ENCODE measurements at places on chromosomes 13 and 19.
A peak's percentile ranks its signal among the peaks of the same experiment; 100 is the strongest.

DNA sequence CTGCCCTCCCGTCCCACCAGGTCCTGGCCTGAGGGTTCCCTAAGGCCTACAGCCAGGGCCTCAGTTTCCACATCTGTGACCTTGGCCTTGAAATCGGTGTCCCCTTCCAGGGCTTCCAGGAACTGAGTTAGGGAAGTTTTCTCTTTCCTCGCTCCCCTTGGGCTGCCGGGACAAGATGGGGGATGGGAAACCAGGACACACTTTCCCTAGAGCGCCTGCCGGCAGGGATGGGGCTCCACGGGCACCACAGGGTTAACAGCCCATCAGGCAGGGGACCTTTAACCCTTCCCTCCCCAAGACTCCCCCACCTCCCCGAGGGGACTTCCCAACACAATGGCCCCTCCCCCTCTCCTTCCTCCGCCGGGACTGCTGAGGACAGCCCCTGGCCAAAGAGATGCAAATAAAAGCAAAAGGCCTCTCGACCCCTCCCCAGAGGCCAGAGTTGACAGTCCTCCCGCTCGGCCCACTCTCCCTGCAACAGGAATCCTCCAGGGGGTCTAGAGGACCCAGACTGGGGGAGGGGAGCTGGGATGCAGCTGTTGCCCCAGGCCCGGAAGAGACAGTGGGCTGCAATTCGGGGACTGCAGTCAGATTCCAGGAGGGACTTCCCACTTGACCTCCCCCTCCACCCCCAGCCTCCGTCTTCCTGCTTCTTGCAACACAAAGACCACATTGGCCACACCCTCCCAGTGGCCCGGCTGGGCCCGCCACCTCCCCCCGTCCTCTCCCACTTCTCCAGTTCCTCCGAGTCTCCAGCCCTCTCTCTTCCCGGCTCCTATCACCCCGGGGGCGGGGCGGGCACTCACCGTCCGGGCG is 3.4 kb downstream of the BBC3 start:
- peak; percentile 58 for ATAC-seq

DNA sequence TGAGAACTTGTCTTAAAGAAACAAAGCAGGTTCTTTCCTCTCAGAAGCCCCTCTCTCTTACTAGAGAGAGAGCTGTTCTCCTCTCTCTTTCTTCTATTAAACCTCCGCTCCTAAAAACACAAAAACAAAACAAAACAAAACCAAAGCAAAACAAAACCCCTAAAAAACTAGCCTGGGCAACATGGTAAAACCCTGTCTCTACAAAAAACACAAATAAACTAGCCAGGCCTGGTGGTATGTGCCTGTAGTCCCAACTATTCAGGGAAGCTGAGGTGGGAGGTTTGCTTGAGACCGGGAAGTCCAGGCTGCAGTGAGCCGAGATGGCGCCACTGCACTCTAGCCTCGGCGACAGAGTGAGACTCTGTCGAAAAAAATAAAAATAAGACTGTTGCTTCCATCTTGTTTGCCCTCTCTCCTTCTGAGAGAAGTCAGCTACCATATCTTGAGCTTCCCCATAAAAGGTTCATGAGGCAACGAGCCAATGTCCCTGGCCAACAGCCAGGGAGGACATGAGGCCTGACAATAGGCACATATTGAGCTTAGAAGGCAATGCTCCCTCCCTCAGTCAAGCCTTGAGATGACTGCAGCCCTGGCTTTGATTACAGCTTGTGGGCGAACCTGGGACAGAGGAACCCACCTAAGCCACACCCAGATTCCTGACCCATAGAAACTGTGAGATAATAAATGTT is 17.5 kb upstream of the FLT3 start:
- ATAC-seq: no peak

GRCh38 chr19:41566001-41566400 is 10.0 kb upstream of the CEACAM21 start:
- no peak for ATAC-seq

DNA sequence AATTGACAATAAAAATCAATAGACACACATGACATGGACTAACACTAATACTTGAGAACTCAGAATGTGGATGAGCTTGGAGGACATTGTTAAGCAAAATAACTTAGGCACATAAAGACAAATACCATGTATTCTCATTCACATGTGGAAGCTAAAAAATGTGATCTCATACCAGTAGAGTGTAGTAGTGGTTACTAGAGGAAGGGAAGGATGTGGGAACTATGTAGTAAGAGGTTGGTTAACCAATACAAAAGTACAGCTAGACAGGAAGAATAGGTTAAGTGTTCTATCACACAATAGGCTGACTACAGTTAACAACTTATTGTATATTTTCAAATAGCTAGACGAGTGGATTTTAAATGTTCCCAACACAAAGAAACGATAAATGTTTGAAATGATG is 415.8 kb upstream of the KLF12 start:
- ATAC-seq: no peak

DNA sequence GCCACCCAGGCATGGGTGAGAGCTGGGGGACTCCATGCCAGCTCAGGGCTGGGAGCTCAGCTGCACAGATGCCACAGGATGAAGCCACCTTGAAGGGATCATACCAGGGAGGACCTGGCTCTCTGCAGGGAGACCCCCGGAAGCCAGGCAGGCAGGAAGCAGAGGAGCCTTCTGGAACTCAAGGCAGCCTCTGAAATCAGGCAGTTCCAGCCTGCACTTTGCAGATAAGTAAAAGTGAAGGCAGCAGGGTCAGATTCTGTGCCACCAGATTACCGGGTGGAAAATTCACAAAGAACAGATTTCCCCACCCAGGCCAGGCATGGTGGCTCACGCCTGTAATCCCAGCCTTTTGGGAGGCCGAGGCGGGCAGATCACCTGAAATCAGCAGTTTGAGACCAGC is 2.5 kb downstream of the TMEM259 start:
- no peak for ATAC-seq

DNA sequence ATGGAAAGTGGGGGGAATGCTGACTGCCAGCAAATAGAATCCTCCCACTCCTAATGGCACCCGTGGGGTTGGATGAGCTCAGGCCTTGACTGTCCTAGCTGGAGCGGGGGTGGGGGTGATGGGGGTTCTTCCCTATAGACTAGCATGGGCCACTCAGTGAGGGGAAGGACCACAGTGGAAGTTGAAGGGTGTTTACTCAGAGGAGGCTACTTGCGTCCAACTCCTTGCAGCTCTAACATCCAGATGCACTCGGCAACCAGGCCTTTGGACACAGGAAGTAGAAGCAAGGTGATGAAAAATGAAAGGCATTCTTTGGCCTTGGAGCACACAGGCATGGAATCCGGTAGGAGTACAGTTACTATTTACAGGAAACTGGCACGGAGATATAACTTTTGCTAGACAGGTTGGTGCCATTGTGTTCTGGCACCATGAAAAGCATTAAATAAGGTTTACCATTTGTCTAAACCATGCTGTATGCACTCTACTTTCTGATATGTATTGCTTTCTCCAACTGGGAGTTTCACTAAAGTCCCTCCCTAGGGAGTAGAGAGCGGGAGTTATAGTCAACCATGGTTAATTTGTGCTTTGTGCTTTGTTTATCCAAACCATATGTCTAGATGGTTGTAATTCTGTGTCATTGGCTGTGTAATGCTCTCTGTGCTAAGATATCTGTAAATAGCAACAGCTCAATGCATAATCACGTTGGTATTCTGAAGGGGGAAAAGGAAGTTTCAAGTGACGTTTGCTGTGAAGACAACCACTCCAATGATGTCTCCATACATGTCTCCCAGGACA is 125.3 kb downstream of the TSHZ3 start:
- ATAC-seq: no peak

DNA sequence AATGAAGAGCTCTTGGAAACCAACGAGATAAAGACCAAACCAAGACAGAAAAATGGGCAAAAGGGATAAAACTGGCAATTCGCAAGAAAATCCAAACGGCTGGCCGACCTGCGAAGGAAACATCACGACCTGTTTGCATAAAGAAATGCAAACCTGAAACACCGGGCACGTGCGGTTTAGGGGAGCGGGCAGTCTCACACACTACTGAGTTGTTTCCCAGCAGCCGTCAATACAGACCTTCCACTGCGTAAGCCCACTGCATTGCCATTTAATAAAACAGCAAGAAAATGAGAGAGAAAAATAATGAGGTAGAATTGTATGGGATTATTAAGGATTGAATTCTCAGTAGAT is 642 bp upstream of the PEG3 start:
- ATAC-seq: no peak

GRCh38 chr19:10646456-10647159 is 7.5 kb upstream of the ILF3 start:
- no peak for ATAC-seq

GRCh38 chr13:100212904-100213553 is 124.1 kb downstream of the PCCA start:
- ATAC-seq: no peak

DNA sequence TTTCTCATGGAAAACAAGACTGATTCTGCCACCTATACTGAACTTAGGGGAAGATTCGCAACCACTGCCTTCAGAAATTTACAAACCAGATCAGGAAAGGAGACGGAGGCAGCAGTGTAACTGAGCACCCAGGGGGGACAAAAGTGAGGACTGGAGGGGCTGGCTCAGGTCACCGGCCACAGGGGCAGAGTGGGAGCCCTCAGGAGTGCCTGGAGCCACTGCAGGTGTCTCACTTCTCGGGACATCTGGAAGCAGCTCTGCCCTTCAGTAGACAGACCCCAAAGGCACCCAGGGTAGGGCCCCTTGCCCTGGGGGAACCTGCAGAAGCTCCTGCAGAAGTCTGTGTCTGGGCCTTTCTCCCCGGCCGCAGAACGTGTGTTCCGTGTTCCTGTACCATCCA is 5.8 kb downstream of the ARHGEF7 start:
- no peak for ATAC-seq

DNA sequence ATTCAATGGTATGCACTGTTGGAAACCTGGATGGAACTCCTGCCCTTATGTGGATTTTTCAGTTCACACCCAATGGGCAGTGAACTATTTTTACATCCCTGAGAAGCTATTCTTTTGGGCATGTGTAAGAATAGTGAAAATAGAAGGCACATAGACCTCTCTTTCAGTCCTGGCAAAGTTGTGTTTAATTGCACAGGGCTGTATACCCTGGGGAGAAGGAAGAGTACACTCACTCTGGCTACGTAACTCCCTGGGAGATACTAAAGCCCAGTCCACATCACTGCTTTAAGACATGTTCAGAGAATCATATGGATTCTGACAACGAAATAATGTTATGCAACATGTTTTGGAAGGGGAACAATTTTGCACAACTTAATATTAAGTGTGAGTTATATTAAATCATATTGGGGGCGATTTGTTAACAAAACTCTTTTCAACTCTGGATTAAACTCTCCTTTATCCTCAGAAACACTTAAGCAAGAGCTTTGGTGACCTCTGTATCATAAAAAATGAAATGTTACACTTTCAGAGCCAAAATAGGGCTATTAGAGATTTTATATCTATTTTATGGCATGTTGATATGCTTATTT is 166.1 kb downstream of the DCT start:
- ATAC-seq: no peak

GRCh38 chr13:42548731-42549551 is 25.0 kb upstream of the TNFSF11 start:
- ATAC-seq: peak; percentile 56

DNA sequence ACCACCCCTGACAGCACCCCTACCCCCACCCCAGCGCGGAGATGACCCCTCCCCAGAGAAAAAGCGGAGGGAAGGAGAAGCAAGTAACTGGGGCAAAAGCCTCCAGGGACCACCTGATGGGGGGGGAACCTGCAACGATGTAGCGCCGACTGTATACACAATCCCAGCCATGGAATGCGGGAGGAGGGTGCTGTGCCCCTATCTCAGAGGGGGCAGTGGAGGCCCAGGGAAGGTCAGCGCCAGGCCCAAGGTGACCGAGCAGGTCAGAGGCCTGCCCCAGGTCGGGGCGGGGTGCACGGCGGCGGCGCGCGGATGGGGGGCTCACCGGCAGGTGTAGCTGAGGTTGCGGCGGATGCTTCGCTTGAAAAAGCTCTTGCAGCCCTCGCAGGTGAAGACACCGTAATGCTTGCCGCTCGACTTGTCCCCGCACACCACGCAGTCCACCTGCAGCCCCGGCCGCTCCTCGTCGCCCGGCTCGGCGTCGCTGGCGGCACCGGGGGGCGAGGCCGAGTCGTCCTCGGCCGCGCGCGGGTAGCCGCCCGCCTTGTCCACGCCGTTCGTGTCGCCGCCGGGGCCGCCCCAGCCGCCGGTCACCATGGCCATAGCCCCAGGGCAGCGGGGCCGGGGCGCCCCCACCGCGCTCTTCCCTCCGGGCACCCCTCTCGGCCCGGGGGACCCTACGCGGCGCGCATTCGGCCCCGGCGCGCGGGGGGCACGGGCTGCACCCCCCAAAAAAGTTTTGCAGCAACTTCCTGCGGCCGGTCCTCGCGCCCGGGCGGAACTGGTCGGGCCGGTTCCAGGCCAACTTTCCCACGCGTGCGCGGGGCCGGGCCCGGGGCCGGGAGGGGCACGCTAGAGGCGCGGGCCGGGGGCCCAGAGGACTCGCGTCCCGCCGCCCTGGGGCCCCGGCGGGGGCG is 843 bp downstream of the NR2F6 start:
- peak; percentile 9 for ATAC-seq

DNA sequence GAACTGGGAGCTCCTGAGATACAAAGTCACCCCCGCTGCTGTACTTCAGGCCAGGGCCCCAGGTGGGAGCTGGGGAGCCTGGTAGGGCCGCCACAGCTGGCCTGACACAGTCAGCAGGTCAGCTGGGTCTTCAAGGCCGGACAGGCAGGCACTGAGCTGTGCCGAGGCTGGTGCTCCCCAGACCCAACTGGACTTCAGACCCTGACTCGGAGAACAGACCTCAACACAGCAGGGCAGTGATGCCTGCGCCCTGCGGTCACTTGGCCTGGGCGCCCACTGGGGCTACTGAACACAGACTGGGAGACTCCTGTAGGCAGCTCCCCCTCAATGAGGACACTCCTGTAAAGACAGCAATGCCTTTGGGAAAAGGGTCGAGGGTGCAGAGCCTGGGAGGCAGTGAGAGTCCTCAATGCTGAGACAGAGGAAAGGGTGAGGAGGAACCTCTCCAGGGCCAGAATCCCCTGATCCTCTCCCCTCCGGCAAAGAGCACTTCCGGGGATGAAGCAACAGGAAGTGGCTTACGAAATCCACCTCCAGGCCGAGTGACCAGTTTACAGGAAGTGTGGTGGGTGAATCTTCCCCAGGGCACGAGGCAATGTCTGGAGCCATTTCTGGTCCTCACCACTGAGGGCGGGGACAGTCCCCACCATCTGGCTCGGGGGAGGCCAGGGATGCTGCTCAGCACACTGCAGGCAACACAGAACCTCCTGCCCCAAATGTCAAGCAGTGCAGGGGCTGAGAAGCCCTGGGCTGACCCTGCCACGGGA is 40.8 kb upstream of the ISYNA1 start:
- ATAC-seq: peak; percentile 50

DNA sequence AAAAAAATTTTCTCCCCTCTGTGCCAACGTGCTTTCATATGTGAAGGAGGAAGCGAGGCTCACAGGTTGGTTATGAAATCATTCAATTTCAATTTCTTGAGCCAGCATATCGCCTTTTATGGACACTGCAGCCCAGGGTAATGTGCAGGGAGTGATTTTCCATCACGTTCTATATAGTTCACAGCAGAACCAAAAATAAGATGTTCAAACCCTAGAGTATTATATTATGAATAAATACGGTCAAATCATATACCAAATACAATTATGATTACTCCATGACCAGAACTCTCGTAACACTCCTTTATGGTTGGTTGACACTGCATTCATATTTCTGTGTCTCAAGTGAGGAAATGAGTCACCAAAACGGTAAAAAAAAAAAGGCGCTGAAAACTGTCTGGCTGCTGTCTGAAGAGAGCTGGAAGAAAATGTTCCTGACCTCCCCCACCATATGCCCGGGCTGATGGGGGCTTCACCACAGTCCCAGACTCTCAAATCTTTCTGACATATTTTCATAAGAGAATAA is 75.8 kb upstream of the UBAC2 start:
- peak; percentile 53 for ATAC-seq

All from gastroesophageal sphincter (tissue), 4 donors.